NCI-H1048 (cell line): ENCODE measurements at places on chromosomes 16 and 17.
A peak's percentile ranks its signal among the peaks of the same experiment; 100 is the strongest.

DNA sequence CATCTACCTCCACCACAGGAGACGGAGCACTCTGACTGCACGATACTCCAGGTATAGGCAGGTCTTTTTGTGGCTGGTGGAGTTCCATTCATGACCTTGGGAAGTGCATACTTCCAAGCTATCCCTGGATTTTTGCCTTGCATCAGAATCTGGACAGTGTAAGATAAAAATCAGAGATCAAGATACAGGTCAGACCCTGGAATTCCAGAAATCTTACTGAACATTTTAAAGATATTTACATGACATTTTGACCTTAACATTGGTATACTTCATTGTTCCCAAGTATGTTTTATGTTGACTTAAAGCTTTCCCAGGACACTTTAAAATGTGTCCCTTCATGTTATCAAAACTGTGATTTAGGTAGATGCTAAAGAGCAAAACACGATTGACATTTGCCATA lies 101.0 kb downstream of the SYCE1L start:
- DNase-seq: no peak

- no peak for DNase-seq
Measured at GRCh38 chr17:36697903-36698530, 96.6 kb downstream of the MRM1 start.

DNA sequence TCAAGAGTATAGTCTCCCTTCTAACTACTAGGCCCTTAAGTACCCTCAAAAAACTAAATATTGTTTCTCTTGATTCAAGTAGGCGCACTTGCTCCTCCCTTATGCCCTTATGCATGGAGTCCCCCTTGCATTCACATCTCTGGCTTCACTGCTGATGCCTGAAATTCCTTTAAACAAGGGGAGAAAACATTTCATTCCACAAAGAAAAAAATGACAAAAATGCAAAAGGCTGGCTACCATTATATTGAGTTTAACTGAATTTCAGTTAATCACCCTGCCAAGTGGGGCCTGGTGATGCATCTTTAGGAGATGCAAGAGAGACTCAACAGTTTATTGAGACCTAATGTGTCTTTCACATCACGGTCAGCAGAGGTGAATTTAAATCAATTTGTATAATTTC lies 35.6 kb downstream of the CRLF3 start:
- DNase-seq: no peak

DNA sequence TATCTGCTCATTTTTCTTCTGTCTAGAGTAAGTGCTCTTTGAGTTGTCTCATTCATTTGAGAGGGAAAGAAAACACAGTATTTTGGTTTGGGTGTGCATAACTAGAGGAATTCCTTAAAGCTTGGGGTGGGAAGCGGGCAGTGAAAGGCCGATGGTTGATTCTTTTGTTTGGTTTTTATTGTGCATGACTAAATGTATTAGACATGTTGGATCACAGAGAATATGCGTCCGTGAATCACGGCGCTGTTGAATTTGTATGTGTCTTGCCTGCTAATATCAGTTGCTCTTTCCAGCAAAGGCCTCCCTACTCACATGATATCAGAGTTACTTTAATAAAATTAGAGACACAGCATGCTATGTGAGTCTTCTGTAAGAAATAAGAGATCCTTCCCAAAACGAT lies 180.0 kb downstream of the CHD9NB start:
- DNase-seq: no peak

- peak; percentile 42 for DNase-seq
Measured at GRCh38 chr17:79991140-79991923, 44.3 kb downstream of the TBC1D16 start.

DNA sequence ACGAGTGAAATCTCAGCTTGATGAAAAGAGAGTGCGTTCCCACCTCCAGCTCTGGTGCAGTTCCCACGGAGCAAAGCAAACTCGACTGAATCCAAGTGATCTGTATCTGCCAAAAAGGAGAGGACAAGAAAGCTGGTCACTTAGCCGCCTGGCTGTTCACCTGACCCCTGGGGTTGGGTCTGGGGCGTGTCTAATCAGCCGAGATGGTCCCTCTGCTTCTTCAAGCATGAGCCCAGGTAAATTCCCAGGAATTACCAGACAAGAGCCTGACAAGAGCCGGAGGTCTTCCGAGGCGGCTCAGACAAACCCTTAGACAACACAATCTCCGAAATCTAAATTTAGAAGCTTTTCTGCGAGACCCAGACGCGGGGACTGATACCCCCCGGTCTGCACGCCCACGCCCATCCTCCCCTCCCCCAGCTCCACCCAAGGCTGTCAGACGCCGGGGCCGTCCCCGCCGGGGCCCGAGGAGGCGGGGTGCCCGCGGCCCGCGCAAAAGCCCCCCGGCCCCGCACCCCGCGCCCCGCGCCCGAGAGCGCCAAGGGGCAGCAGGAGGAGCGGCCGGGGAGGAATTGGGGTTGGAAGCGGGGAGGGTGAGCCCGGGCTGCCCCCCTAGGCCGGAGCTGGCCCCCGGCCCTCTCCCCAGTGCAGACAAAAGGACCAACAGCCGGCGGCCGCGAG lies 674 bp downstream of the ZNF821 start:
- no peak for DNase-seq

DNA sequence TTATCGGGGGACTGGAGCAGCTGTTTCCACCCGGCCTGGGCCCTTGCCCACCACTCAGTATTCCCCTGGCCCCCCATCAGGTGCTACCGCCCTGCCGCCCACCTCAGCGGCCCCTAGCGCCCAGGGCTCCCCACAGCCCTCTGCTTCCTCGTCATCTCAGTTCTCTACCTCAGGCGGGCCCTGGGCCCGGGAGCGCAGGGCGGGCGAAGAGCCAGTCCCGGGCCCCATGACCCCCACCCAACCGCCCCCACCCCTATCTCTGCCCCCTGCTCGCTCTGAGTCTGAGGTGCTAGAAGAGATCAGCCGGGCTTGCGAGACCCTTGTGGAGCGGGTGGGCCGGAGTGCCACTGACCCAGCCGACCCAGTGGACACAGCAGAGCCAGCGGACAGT lies 6.1 kb upstream of the TMEM88 start:
- DNase-seq: no peak

GRCh38 chr17:76402711-76403110 lies 18.3 kb downstream of the SPHK1 start:
- no peak for DNase-seq

GRCh38 chr17:27295945-27296344 lies 2.0 kb downstream of the WSB1 start:
- DNase-seq: no peak

- no peak for DNase-seq
Measured at GRCh38 chr17:58285422-58285810, 4.7 kb upstream of the MPO start.

DNA sequence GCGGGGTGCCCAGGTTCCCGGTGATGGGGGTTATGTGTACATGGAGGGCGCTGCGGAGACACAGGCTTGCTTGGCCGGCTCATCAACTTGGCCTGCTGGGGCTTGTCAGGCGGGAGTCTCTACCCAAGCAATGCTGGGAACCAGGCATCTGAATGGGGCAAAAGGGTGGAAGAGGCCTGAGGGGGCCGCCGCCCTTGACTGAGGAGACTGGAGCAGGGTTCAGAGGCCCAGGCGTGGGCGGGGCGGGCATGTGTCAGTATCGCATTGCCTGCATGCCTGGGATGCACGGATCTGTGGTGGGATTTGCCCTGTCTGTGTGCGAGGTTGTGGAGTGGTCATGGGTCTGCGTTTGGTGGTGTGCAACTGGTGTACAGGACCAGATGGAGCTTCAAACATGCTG lies 21.1 kb downstream of the ARHGAP23 start:
- DNase-seq: no peak

- no peak for DNase-seq
Measured at GRCh38 chr17:4789701-4789950, 862 bp downstream of the GLTPD2 start.

DNA sequence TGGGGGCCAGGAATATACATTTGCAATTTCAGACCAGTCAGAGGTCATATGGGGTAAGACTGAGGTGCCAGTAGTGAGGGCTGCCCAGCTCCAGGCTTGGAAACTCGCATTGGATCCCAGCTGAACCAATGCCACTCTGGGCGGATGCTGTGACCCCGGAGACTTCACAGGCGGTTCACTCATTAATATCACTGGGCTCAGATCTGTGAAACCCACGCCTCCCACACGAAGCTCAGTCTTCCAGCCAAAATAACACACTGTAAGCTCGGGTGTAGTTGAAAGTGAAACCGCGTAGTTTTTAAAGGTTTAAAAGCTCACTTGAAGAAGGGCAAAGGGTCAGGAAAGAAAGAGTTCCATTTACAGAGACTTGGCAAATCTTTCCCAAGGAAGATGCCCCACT lies 254.8 kb downstream of the FOXL1 start:
- no peak for DNase-seq

DNA sequence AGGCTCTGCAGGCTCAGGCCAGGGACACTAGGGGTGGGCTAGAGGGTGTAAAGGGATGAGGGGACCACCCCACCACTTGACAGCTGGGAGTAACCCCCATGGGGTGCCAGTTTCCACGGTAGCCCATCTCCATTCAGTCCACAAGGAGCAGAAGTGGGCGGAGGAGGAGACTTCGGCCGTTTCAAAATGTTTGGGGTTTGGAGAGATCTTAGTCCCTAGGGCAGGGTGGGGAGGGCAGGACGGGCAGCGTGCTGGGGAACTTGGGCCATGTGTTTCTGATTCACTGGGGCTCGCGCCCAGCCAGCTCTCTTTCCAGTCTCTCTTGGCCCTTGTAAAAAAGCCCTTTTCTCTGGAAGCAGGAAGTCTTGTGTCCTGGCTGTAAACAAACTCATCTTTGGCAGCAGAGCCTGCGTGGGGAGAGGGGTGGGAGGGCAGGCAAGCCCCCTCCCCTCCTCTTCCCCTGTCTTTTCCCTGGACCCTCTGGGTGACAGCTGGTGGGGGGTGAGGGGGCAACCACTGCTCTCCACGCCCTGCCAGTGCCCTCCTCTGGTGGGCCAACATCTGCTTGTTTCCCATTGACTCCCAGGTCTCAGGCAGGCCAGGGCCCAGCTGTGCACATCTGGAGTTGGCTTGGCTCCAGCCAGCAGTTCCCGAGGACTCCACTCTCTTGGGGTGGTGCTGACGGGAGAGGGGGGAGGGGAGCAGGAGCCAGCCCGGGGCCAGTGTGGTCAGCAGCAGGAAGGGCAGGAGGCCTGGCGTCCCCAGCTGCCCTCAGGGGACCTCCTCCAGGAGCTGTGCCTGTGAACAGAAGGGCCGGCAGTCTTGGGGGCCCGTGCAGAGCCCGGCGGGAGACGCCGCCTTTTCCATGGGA lies 8.1 kb downstream of the CYGB start:
- no peak for DNase-seq

DNA sequence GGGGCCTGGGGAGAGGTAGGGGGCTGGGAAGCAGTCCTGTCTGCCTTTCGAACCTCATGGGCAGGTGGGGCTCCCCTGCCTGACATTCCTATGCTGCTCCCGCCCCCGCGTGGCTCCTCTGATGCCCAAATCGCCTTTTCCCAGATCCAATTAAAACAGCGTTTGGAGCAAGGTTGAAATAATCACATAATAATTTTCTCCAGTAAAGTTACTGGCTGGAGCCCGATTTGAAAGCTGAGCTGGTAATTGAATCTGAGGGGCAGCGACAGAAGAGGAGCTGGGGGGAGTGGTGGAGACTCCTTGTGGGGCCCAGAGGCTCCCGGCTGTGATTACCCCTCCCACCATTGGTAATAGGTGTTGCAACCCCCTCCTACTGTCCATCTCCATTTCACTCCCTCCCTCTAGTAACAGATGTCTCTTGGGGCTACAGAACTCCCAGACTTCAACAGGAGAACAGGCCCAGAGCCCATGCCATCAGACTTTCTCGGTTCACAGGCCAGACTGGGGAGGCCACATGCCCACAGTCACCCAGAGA lies 38.9 kb upstream of the C1QL1 start:
- no peak for DNase-seq

DNA sequence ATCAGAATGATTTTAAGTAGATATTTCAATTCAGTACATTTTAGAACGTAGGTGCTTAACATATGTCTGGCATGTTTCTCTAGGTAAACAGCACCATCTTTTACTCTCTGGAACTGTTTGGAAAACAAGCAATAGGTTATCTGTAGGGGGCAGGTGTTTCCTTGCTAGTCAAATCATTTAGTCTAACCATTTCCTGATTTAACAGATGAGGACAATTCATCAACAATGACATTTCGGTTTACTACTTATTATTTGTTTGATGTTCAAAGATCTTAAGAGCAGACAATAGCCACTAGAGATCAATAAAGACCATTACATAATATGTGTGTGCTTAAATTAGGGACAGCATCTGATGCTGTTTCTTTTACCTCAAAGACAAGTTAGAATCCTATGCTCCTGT lies 173.1 kb downstream of the CEP112 start:
- DNase-seq: no peak

DNA sequence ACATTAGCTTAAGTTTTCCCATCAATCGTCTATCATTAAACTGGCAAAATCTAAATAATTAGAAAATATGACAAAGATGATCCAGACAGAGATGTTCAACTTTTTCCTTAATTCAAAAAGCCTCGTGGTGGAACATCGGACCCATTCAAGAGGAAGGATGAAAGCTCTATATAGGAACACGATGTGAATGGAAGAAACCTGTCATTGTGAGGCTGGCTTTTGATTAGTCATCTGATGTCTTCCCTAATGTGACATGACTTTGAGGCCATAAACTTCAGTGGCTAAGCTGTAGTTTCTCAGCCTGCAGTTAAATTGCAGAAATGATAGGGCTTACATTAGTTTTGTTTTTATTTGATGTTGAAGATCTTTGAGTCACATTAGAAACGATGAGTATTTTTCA lies 1.0 kb downstream of the AMZ2 start:
- DNase-seq: no peak

DNA sequence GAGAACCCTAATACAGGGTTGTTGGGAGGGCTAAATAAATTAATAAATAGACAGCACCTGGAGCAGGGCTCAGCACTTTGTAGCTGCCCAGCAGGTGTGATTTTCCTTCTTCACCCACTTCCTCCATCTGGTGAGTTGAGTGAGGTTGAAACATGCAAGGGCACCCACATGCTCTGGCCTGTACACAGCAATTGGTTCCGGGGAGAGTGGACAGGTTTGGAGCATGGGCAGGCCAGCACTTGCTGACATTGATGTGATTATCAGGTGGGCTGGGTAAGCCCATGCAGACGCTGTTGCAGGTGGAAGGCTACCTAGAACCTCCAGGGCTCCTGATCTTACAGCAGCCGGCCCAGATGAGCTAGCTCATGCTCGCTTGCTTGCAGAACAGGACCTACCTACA lies 1.3 kb upstream of the MRTFB start:
- no peak for DNase-seq

- no peak for DNase-seq
Measured at GRCh38 chr16:8943966-8944759, 19.5 kb downstream of the USP7 start.

DNA sequence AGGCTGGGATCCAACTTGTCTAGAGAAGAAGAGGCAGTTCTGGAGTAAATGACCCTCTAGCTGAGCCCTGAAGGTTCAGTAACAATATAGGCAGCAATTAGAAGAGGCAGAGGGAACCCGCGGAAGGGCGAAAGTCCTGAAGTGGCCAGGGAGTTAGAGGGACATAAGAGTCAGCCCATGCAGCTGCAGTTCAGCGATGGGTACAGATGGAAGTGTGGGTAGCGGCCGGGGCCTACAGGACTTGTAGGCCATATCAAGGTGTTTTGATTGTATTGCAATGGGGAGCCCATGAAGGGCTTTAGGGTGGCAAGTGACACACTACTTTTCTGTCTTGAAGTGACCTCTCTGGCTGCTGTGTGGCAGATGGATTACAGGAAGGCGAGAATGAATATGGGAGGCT lies 3.0 kb downstream of the ELAC2 start:
- DNase-seq: no peak

- no peak for DNase-seq
Measured at GRCh38 chr17:58595194-58595792, 80.9 kb upstream of the MTMR4 start.

GRCh38 chr17:19415806-19416775 lies 5.1 kb downstream of the RNF112 start:
- no peak for DNase-seq
